Activated naive CD8-positive, alpha-beta T cell treated with anti-CD3 and anti-CD28 coated beads for 36 hours (primary cell): ENCODE measurements at places on chromosomes 3 and 15.

- DNase-seq, result no peak
These were observed 269.4 kb downstream of the TLE3 start for GRCh38 chr15:69828181-69828828.

DNA sequence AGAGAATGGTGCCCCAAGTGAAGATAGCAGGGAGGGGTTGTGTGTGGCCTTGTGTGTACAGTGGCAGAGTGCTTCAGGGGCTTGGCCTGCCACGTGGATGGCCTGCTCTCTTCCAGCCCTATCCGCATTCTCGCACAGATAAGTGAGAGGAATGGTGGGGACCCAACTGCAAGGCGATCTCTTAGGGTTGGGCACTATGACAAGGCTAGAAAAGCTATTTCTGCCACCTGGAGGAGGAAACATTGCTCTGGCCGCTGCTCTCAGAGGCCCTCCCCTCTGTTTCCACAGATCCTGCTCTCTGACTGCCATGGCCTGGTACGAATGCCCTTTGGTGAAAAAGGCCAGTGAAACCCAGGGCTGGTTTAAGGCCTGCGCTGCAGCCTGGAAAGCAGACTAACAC, 20.6 kb downstream of the EEFSEC start:
- DNase-seq, result no peak

DNA sequence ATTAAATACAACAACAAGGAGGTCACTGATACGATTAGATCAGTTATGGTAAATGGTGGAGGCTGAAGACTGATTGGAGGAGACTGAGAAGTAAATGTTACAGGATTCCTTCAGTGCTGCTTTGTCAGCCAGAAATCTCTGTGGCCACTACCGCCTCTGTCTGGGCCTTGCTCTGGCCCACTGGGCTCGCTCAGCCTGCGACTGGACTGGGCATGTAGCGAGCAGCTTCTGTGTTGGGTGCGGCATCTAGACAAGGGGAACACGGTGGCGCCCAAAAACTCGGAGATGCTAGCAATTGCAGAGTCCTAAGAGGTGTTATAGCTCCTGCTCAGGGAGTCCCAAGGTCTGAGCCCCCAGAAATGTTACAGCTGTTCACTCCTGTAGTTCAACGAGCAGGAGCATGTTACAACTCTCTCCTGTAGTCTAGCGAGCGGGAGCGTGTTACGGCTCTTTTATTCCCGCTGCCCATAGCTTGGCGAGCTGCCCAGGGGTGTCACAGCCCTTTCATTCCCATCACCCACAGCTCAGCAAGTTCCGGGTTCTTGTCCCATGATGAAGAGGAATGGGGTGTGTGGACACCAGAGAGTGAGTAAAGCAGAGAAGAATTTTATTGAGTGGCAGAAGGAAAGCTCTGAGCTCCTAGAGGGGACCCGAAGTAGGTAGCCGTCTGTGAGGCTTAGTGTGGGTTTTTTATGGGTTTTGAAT, 24.7 kb downstream of the SLC15A2 start:
- DNase-seq, result no peak

GRCh38 chr3:88030210-88030609, 28.6 kb downstream of the CGGBP1 start:
- no peak for DNase-seq

DNA sequence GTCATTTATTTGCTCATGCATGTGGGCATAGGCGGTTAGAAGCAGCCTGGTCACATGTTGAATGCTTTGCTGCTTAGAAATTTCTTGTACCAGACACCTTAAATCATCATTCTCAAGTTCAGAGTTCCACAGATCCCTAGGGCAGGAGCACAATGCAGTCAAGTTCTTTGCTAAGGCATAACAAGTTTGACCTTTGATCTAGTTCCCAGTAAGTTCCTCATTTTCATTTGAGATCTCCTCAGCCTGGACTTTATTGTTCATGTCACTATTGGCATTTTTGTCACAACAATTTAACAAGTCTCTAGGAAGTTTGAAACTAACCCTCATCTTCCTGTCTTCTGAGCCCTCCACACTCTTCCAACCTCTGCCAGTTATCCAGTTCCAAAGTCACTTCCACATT, 22.8 kb downstream of the HGD start:
- no peak for DNase-seq
